ENCODE measurements at places on chromosomes 2 and 18. TPM values are rescaled to one million over a fixed set of nuclear protein-coding genes. Genes with fewer than 3 reads are reported as not detected.

Gene ASAP2
- polyA plus RNA-seq = 53.4 TPM

Gene CRYGC
- polyA plus RNA-seq = not detected

DNA sequence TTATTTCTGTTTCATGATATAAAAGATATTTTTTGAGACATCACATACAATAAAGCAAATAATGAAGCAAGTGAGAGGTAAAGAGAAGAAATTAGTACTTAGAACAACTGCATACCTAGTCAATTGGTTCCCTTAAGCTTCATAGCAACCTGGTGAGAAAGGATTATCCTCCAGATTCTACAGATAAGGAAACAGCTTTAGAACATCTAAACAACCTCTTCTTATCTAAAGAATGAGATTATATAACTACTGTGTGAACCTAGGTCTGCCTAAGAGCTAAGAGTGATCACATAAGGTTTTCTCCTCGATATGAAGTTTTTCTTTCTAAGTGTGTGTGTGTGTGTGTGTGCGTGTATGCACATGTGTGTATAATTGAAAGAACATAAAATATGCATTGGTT, 265.1 kb downstream of the NOL4 start:
- no peak for DNase-seq

DNA sequence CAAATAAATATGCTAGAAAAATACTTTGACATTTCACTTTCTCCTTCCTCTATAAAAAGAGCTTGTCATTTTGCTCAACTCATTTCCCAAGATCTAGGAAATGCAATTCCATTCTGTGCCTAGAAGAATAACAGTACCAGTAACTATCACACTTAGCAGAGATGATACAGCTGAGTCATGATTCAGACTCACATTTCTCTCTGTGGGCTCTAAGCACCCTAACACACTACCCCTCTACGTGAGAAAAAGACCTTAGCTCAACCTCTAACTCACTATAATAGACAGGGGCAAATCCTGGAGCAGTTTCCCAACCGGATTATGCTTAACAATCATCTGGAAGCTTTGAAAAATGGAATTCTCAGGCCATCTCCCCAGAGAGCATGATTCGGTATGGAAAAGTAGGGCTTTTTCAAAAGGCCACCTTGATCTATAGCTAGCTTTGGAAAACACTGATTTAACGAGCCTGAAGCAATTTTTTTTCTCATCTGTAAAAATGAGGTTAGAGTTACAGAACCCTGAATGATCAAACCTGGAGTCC, 1312.3 kb upstream of the PIK3C3 start:
- no peak for DNase-seq

GRCh38 chr2:160331258-160332025, 131.4 kb upstream of the ITGB6 start:
- no peak for DNase-seq

All from renal pelvis (tissue), 12 donors.